ENCODE measurements at places on chromosomes 13 and 19.
A peak's percentile ranks its signal among the peaks of the same experiment; 100 is the strongest.

- DNase-seq: no peak
These were observed 2.0 kb downstream of the ITPKC start for GRCh38 chr19:40718774-40719391.

DNA sequence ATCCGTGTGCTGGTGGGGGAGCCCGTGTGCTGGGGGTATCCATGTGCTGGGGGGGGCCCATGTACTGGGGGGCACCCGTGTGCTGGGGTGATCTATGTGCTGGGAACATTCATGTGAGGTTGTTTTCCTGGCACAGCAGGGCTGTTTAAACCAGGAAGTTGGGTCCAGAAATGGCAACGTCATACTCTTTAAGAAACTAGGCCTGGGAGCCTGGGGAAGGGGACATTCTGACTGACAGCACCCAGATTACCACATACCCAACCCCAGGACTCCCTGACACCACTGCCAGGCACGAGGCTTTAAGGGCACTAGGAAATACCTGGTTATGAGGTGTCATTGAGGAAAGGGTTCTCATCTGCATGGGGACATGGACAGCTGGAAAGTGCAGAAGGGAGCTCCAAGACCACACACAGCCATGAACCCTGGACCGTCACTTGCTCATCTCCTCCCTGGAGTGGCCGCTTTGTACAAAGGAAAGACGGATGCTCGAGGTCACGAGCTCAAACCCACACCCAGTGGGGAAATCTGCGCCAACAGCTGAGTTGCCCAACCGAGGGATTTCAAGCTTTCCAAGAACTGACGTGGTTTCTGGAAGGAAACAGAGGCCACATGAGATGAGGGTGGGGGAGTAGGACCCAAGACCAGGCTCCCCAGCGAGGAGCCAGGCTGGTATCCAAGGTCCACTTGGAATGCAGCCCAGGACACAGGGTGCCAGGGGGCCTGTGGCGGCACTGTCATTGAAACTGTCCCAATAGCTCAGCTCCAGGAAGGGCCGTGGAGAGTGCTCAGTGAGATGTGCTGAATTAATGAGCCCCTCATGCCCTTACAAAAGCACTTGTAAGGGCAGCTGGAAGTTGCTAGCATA lies 40.9 kb downstream of the RAB20 start:
- no peak for DNase-seq

GRCh38 chr19:27774827-27775226 lies 1438.1 kb downstream of the UQCRFS1 start:
- no peak for DNase-seq

DNA sequence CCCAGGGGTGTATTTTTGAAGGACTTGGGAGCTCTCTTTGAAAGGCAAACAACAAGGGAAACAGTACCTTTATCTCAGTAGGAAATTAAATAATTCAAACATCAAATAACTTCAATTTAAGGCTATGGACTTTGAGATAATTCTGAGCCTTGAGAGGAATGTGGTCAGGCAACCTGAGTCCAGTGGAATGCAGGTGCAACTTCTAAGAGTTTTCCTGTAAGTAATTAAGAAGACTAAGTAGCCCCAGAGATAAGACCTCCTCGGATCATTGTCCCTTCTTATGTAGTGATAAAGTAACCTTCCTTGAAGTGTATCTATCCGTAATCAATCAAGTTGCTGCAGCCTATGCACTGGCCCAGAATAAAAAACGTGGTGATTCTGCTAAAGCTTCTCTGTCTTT lies 29.2 kb downstream of the ZNF701 start:
- no peak for DNase-seq

DNA sequence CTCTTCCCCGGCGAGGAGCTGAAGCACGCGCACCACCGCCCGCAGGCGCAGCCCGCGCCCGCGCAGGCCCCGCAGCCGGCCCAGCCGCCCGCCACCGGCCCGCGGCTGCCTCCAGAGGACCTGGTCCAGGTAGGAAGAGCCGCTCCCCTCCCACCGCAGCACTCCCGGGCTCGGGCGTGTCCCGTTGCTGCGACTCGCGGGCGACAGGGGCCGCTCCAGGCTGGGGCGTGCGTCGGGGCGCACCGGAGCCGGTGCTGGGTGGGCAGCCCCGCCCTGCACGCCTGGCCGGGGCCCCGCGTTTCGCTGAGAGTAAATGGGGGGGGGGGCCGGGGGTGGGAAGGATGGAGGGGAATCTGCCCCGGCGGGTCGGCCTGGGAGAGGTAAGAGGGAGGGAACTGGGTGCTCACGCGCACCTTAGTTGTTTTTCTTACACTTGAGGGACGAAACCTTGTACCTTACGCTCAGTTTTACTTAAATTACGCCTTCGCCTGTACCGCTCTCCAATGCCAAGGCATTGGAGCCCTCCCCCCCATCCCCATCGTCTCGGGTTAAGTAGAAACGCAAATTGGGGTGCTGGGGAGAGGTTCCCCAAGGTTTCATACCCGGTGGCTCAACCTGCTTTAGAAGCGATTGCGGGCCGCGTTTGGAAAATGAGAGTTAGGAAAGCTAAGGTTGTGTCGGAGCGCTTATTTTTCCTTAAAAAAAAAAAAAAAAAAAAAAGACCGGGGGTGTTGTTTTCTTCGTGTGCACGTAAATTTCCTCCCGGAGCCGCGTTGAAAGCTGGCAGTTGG lies 850 bp downstream of the KLF5 start:
- peak; percentile 26 for DNase-seq

- DNase-seq: no peak
These were observed 69.1 kb downstream of the ARHGEF18 start for GRCh38 chr19:7417671-7418324.

DNA sequence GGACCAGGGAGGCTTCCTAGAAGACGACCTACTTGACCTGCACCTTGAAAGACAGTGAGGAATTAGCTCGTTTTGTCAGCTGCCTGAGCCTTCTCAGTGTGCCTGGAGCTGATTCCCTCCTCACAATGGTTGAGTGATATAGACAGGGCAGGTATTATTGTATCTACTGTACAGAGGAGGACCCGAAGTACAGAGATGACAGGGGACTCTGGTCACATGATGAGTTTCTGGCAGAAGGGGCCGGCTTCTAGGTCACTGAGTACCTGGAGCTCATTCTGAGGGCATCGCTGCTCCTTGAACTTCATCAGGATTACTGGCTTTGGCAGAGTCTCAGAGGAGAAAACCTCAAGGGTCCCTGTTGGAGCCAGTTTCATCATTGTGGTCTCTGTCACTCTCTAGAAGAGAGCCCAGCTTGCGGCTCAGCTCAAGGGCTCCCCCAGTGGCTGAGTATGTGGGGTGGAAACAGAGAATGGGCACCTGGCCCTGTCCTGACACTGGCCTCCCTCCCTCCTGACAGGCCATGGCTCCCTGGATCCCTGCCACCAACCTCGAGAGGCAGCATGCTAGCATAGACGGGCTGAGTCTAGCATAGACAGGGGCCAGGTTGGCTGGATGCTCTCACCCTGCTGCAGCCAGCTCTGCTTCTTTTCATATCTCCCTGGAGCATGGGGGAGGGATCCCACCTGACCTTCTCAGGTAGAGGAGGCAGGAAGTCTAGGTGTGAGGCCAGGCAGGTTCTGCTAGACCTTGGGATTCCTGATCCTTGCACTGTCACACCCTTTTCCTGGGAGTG lies 38.7 kb downstream of the NFIX start:
- DNase-seq: peak; percentile 52

DNA sequence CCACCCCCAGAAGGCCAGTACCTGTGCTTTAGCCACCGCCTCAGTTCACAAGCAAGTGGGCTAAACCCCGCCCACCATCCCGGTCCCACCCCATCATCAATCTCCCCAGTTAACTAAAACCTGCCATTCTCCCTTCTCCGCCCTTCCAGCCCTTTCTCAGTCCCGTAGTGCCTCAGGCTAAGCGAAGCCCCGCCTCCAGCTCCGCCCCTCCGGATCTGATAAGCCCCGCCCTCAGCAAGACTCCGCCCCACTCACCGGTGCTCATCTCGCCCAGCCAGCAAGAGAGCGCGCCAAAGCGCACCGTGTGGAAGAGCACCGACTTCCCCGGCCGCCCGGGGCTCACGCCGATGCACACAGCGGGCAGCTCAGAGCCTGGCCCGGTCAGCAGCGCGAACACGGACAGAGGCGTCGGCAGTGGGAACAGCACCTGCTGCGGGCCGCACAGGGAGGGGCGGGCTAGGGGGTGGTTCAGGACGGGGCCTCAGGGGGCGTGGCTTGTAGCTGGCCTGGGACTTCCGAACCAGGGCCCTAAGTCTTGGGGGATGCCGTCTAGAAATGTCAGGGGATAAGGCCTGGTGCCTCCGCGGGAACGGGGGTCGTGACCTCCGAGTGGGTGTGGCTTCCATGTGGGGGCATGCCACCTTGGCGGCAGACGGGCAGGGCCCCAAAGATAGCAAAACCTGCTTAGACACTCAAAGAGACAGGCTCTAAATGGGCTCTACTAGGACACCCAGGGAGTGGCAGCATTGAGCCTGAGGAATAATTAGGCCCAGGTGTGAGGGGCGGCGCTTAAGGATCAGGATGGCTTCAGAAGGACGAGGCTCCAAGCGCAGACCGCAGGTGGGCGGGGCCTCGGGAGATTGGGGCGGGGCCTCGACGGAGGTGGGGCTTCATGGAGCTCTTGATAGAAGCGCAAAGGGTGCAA lies 21.4 kb downstream of the MAP4K1 start:
- peak; percentile 7 for DNase-seq

DNA sequence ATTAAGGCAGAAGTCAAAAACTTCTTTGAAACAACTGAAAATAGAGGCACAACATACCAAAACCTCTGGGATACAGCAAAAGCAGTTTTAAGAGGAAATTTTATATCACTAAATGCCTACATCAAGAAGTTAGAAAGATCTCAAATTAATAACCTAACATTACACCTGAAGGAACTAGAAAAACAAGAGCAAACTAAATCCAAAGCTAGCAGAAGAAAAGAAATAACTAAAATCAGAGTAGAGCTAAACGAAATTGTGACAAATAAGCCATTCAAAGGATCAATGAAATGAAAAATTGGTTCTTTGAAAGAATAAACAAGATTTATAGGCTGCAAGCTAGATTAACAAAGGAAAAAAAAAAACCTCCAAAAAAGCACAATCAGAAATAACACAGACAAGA lies 2.5 kb upstream of the GPR42 start:
- no peak for DNase-seq

- DNase-seq: no peak
These were observed 3.1 kb upstream of the DACH1 start for GRCh38 chr13:71870100-71870499.

- no peak for DNase-seq
These were observed 757.1 kb downstream of the LIG4 start for GRCh38 chr13:107458269-107458668.

DNA sequence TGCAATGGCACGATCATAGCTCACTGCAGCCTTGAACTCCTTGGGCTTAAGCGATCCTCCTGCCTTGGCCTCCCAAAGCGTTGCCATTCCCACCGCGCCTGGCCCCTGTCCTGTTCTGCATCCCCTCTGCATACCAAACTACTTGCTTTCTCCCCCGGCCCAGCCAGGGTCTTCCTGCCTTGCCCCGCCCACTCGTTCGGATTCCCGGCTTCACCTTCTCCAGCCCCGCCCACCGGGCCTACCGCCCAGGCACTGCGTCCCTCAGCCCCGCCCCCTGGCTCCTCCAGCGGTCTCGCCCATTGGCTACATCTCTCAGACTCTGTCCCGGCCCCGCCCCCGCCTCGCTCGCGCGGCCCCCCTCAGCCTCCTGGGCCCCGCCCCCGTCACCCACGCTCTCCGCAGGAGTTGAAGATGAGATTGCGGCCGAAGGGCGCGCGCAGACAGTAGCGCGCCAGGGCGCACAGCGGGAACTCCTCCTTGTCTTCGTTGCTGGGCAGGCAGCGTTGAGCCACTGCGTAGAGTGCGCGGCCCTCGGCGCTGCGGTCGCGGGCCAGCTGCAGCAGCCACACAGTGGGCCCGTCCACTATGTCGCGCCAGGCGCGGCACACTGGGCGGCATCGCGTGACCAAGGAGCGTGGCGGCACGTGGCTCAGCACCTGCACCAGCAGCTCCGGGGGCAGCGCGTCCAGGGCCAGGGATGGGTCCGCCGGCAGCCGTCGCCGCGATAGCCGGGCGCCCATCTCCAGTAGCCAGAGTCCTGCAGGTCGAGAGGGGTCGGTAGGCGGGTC lies 19.0 kb downstream of the MRPS12 start:
- DNase-seq: peak; percentile 82

DNA sequence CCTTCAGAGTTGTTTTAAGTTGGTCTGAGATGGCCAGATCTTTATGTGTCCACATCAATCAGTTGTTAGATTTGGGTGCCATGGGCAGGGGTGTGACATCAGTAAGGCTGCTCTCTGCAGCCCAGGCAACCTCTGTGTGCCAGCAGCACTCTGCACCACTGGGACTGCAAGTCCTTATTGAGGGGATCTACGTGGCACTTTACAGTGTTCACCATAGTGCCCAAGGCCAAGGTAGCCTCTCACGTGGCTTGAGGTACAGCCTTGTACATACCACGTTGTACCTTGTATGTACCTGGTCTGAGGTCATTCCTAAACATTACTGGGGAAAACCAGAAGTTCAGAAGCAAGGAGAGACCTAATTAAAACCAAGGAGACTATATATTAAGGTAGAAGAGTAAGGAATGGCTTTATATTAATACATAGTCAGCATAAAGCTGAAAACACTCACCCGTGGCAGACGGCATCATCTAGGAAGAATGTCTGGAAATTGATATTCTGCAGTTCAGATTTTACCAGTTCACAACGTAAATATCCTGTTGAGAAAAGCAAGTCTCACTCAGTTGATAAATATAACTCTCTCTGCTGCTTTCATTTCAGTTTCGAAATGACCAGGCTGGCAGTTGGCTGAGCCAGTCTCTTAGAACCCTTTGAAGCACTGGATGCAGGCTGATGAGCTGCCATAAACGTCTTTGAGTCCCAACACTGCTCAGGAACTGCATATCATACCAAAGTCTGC lies 128.8 kb downstream of the ZDHHC20 start:
- DNase-seq: no peak

- DNase-seq: peak; percentile 91
These were observed 136.8 kb downstream of the DCLK1 start for GRCh38 chr13:35994131-35994966.

DNA sequence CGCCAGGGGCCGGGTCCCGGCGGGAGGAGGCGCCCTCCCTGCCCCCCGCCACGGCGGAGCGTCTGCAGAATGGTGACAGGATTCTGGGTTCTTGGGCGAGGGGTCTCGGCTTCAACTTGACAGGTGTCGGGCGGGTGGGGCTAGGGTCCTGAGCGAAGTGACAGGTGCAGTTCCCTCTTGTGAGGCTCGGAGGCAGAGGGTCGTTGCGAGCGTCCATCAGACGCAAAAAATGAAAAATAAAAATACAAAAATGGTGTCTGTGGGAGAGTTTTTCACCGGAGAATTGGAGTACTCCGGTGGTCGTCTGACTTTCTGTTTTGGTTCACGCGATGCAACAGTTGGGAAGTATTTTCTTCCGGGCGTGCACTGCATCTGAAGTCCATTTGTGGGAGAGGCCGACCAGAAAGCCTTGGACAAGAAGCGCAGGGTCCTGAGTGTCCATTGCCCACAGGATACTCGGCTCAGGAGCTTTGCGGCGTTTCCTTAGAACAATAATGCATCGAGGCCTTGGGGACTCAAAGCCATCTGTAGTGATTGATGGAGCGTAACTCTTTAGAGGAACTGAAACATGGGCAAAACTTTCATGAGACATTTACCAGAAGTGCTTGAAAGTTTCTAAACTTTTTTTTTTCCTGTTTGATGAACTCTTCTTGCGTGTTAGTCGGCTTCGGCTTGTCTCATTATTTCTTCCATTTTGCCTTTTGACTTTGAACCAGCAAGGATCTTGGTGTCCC lies 759 bp downstream of the RB1 start:
- DNase-seq: peak; percentile 34
